Brain (organoid and tissue), 16 donors: ENCODE measurements at places on chromosomes 2 and 18.

GRCh38 chr18:11009147-11009546 is 140.2 kb downstream of the PIEZO2 start:
- DNase-seq: no peak

GRCh38 chr18:23208600-23208999 is 73.3 kb downstream of the CABLES1 start:
- no peak for DNase-seq

DNA sequence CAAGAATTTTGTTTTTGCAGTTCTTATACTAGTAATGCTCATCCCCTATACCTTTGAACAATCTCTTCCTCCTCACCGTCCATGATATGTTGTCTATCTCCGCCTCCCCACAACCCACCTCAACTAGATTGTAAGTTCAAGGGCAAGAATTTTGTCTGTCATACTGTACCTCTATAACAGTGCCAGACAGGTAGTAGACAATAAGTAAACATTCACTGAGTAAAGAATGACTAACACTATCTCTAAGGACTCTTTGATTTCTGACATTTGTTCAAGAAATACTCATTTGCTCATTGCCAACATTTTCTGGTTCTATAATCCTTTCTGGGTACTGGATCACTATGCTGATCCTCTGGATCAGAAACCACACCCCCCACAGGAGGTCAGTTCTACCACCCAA is 82.4 kb downstream of the EXOC6B start:
- no peak for DNase-seq

- peak; percentile 54 for DNase-seq
These were observed 15.6 kb downstream of the TRABD2A start for GRCh38 chr2:84865181-84865783.

DNA sequence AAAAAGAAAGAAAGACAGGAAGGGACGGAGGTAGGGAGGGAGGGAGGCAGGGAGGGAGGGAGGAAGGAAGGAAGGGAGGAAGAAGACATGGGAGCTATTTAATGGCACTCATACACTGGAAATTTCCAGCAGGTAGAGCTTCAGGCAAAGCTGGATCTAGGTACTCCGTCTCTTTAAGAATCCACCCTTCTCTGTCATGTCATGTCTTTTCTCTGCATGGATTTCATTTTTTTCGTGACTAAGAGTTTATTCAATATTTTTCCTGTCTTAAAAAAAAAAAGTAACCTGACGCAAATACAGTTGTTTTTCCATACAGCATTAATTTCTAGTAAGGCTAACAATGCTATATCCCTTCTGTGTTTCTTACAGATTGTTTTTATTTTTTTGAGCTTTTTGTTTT is 56.3 kb upstream of the MCFD2 start:
- DNase-seq: no peak

GRCh38 chr18:10840743-10841142 is 308.6 kb downstream of the PIEZO2 start:
- no peak for DNase-seq

- no peak for DNase-seq
These were observed 74.4 kb downstream of the SOX11 start for GRCh38 chr2:5766561-5766960.

- no peak for DNase-seq
These were observed 41.8 kb upstream of the LCLAT1 start for GRCh38 chr2:30405260-30405605.

DNA sequence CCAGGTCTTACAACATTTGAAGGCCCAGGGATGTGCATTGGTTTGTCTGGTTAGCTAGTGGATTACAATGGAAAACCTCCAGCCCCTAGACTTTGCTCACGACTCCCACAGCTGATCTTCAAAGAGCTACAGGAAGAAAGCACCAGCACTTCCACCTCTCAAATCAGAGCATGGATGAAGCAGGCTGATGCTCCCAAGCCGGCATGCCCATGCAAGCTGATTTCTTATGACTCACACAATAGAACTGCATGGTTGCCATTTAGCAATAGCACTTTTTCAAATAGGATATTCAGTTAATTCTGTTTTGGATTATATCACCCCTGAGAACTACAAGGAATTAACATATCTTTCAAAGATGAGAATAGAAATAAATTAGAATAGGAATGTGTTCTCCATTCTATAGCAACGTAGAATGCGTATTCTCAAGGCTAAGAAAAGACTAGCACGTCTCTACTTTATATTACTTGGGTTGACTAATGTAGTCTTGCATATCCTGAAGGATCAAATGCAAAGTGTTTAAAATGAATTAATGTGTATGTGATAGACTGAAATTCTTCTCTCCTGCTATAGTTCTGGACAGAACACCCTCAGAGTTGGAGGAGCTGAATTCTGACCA is 292.4 kb downstream of the TRIB2 start:
- peak; percentile 72 for DNase-seq

GRCh38 chr2:203948733-203949132 is 12.2 kb downstream of the ICOS start:
- no peak for DNase-seq

- no peak for DNase-seq
These were observed 386.3 kb upstream of the CHAC2 start for GRCh38 chr2:53381271-53381670.

- DNase-seq: no peak
These were observed 37.4 kb downstream of the UBE2F start for GRCh38 chr2:238004077-238004830.

DNA sequence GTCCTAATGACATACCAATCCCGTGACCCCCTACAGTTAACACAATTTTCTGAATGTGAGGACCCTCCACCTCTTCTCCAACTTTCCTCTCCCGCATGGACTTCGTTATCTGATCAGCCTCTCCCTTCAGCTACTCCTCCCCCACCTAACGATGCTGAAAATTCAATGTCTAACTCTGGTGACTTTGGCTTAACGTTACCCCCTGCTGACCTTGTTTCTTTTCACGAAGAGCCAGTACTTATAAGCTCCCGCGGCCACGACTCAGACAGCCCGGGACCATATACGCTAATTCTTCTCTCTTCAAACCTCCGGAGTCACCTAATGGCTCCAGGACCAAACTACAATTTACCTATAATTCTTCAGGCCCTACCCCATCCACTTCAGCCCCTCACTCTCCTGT is 29.2 kb downstream of the VPS54 start:
- DNase-seq: no peak
